ENCODE measurements at places on chromosomes 7 and 10.

- no peak for DNase-seq
Measured at GRCh38 chr7:54161621-54162020, 380.6 kb upstream of the VSTM2A start.

- no peak for DNase-seq
Measured at GRCh38 chr10:129097776-129098330, 369.2 kb upstream of the MGMT start.

- DNase-seq: no peak
Measured at GRCh38 chr7:28136885-28137284, 43.7 kb downstream of the JAZF1 start.

GRCh38 chr10:123502983-123503382 is 163.2 kb upstream of the GPR26 start:
- DNase-seq: no peak

DNA sequence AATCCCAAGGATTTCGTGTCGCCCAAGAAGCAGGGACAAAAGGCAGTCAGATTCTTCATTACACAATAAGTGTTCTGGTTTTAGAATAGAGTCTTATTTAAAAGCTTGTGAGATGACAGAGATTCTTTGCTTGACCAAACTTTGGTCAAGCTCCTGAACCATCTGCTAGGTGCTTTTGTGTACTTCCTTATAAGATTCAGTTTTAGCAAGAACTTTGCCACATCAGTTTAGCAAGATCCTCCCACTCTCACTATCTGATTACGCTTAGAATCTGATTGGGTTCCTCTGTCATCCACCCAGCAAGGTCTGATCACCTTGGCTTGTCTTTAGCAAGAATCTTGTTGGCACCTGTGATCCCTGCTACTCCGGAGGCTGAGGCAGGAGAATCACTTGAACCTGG is 38.2 kb upstream of the SDHAF3 start:
- DNase-seq: no peak

DNA sequence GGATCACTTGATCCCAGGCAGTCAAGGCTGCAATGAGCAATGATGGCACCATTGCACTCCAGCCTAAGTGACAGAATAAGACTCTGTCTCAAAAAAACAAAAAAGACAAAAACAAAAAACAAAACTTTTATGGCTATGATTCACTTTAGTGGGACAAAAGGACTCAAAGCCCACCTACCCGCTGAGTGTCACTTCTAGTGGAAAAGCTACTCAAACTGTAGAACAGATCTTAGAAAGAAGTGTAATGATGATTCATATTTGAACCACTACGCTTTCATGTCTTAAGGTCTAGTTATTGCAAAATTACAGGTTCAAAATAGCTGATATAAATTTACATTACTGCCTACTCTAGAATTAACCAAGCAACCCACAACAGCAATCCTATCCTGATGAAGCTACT is 47.1 kb upstream of the OTUD1 start:
- DNase-seq: no peak

DNA sequence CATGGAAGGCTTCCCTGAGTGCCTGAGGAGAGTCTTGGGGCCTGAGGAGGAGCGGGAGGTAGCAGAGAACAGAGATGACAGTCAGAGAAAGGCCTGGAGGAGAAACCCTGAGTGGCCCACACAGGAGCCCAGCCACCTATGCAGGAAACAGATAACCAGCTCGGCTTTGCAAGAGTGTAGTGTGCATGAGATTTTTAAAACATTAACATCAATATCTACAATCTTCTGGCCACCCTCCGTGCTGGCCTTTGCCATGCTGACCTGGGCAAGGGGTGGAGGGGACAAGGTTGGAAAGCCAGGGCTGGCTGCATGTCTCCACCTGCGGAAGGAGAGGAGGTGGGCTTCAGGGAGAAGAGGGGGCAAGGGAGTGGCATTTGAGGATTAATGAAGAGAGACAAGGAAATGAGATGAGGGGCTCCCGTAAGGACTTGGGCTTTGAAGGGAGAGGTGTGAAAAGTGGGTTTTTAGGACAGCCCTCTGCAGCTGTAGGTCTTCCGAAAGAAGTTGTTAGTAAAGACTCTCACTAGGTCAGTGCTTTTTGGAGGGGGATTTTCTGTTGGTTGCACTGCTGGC is 59.3 kb upstream of the SDK1 start:
- DNase-seq: no peak

DNA sequence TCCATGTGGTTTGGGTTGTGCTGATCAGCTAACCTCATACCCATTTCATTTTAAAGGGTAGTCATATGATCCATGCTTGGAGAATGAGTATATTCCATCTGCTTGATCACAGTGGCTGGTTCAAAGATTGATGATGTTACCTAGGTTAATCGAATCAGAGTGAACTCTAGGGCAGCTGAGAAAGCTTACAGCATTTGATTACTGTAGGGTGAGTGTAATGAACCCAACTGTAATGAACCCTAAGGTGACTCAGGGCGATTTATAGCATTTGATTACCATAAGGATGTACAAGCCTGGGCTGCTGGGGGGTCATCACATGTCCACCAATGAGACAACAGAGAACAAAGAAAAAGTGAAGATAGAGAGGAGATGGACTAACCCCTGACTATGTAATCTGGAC is 523.1 kb downstream of the ADRA2A start:
- no peak for DNase-seq

- no peak for DNase-seq
Measured at GRCh38 chr7:91114232-91114631, 150.0 kb upstream of the FZD1 start.

GRCh38 chr7:37198906-37199485 is 249.7 kb downstream of the ELMO1 start:
- DNase-seq: peak; percentile 78

- DNase-seq: no peak
Measured at GRCh38 chr7:2643386-2644219, 11.8 kb downstream of the TTYH3 start.

- no peak for DNase-seq
Measured at GRCh38 chr7:101068401-101068800, 16.9 kb upstream of the TRIM56 start.

DNA sequence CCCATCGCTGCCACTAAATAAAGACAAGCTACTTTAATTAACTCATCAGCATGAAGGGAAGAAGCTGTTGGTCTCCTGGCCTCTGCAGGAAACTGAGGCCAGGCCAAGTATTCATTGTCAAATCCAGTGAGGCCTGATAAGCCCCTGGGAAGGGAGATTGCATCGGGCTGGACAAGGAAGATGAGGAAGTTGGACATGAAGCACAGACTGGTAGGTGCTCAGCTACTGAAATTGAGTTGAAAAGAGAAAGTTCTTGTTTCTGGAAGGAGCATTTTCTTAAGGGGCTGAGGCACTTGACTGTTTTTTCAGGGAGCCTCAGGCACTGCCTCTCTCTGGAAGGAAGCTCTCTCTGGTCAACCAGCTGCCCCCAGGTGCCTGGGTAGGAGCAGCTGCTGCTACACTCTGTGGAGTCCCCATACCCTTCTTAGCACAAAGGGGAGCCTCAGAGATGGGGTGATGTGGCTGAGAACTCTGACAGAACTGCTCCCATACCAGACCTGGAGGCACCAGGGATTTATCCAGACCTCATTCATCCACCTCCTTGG is 90.3 kb upstream of the IKZF1 start:
- no peak for DNase-seq

GRCh38 chr7:150335108-150335773 is 6.2 kb downstream of the RARRES2 start:
- no peak for DNase-seq

DNA sequence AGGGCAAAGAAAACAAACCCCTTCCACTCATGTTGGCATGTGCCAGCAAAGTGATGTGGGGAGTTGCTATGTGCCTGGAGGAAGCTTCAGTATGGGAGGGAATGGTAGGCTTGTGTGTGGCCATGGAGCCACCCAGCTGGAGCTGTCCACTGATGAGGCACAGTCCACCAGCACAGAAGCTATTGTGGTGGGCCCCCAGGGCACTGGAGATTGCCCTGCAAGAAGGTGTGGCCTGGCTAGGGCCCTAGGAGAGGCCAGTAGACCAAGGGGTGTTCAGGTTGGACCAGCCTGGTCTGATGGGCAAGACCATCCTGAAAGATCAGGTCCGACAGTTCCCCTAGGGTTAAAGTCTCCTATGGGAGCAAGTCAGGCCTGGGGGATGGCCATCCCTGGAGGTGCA is 22.1 kb upstream of the KEL start:
- no peak for DNase-seq

DNA sequence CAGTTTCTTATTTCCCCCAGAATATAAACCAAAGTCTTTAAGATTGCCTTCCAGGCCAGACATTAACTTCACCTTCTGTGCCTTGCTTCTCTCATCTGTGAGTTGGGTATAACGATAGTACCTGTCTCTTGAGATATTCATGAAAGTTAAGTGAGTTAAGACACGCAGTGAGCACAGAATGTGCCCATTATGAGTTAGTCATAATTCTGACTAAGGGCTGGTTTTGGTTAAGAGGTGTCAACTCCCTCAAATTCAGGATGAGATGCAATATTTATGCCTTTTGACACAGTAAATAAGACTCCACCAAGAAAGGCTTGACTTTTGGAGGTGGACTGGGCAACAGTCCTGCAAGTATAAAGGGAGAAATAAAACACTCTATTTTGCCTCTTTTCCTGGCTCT is 528.7 kb upstream of the IGFBP3 start:
- no peak for DNase-seq

GRCh38 chr10:72260976-72261783 is 12.5 kb upstream of the DDIT4 start:
- DNase-seq: peak; percentile 73

DNA sequence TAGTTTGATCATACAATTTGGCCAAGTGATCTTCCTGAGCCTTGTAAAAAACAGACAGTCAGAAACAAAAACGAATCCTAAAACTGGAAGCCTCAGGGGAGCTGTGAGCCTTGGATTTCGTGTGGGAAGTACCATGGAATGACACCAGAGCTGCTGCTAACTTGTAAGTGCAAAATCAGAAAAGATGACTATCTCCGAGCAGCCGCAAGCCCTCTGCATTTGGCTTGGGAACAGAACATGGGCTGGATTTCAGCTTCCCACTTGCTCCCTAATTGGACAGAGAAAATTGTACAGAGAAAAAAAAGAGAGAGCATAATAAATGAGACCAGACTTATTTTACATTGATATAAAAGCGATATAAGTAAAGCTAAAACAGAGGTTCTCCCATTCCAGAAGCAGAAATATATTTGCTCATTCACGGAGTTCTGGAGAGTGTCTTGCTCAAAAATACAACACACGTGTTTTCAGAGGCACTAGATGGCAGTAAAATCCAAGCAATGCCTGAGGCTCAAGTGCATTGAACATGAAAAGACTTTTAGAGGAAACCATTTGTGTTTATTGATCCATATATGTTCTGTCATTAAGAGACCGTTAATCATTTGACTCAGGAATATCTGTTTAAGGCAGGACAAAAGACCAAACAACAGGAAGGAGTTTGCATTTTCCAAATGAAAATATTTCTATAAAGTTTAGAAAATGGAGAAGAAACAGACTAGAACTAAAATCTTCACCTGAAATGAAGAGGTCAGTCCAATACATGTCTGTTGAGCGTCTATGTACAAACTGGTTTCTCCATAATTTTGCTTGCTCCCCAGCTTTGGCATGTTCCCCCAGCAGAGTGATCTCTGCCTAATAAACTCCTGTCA is 78.3 kb upstream of the SLC26A5 start:
- DNase-seq: no peak

DNA sequence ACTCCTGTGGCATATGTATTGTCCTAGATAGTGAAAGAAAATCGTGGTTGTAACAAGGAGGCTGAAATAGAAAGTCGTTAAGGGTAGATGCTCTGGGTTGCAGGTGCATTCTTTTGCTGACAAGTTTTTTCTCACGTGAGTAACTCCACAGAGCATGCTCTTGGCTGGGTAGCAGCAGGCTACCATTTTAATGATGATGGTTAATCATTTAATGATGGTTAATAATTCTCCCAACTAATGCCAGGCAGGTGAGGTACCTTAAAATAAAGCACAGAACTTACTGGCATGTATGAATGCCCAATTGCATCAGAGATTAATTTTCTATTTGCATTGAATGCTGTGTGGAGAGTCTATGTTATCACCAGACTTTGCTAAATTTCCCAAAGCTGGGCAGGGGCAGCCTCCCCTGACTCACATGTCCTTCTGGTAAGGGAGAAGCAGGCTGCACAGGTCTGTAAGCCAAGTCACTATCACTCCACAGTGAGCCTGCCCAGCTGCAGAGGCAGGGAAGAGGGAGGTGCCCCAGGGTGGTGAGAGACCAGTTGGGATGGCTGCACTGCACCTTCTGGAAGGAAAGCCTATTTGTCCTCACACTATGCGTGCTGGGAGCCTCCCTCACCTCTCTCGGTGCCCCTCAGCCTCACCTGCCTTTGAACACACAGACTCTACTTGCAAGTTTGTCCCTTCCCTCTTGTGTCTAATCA is 287.0 kb upstream of the IGFBP3 start:
- DNase-seq: no peak

- no peak for DNase-seq
Measured at GRCh38 chr10:103171278-103171677, 21.8 kb downstream of the NT5C2 start.

- DNase-seq: no peak
Measured at GRCh38 chr10:70354556-70354955, 27.9 kb downstream of the LRRC20 start.

- DNase-seq: no peak
Measured at GRCh38 chr7:152011860-152012259, 13.6 kb upstream of the GALNT11 start.

GRCh38 chr7:97015756-97016380 is 8.8 kb downstream of the DLX5 start:
- no peak for DNase-seq

DNA sequence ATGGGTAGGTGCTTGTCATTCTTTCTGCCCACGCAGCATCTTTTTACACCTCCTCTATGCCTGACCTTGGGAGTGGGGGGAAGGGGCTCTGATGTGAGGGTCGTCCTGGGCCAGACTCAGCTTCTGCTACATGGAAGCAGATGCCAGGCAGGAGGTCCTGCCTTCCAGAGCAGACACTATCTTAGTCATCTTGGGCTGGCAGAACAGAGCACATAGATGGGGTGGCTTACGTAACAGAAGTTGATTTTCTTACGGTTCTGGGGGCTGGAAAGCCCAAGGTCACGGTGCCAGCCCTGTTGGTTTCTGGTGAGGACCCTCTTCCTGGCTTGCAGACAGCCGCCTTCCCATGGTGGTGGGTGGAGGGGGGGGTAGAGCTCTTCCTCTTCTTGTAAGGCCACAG is 159.0 kb downstream of the PRKAG2 start:
- no peak for DNase-seq

GRCh38 chr10:45418417-45418848 is 44.4 kb downstream of the ALOX5 start:
- no peak for DNase-seq

- no peak for DNase-seq
Measured at GRCh38 chr10:133180192-133180964, 20.4 kb downstream of the KNDC1 start.

- peak; percentile 81 for DNase-seq
Measured at GRCh38 chr7:143305423-143306070, 10.4 kb upstream of the CLCN1 start.

- no peak for DNase-seq
Measured at GRCh38 chr7:144508702-144509101, 105.2 kb upstream of the NOBOX start.

All from stimulated activated naive CD8-positive, alpha-beta T cell treated with anti-CD3 and anti-CD28 coated beads, Interleukin-15, Interleukin-2, amounts not matched to agents 100 U/mL and 50 U/mL, for 24 hours (primary cell).